ENCODE measurements at places on chromosomes 12 and 14.

DNA sequence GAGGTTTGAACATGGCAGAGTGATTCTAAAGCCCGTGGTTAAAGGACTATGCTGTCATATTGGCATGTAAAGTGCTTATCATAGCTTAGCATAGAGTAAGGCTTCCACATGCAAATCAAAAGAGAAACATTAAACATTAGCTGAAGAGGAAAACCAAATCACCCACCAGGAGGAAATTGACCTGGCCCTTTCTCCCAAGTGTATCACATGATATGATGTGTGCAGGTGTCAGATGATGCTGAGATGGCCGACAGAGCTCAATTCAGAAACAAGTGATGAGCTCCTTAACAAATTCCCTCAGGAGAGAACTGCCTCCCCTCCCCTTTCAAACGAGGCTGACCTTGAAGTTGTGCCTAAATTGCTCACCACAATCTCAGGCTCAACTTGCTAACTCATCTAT lies 217.1 kb upstream of the BTG1 start:
- no peak for DNase-seq

DNA sequence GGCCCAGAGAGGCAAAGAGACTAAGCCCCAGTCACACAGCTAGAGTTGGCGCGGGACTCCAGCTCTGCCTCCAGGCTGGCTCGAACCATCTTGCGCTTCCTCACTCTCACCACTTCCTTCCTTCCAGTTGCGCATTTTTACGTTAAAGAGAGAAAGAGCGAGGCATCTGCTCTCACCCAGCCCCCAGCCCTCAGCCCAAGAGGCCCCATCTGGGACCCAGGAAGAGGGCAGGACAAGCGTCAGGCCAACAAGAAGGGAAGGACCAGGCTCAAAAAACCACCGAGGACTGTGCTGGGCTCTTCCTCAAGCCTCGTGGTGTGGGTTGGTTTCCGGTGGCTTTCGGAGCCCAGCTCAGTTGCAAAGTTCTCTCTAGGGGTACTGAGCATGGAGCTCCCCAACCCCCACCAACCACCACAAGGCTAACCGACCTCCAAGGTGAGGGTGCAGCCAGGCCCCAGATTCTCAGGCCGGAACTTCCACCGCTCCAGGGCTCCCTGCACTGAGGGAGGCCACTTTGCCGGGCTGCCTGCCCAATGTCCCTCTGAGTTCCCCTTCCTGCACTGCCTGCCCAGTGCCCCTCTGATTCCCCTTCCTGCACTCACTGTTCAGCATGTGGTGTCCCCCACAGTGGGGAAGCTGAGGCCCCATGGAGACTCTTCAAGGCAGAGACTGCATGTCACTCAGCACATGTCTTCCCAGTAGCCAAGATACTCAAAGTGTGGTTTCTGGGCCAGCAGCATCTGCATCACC lies 35.9 kb downstream of the TESC start:
- no peak for DNase-seq

DNA sequence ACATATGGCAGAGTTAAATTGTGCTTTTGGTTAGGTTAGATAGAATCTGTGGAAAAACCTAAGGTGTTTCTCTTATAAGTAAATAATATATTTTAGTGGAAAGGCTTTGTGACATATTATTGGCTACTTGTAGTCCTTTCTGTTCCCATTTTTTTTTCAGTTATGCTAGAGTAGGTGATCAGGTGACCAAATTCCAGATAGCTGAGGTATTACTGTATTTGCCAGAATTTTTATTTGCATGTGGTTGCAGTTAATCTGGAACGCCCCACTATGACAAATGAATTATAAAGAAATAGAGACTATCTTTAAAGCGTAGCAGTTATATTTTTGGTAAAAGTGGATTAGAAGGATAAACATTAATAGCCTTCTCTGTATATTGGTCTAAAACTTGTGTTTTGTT lies 52.0 kb downstream of the ARHGAP5 start:
- DNase-seq: no peak

- DNase-seq: no peak
Observed at GRCh38 chr12:122097927-122098756, 19.6 kb downstream of the MLXIP start.

DNA sequence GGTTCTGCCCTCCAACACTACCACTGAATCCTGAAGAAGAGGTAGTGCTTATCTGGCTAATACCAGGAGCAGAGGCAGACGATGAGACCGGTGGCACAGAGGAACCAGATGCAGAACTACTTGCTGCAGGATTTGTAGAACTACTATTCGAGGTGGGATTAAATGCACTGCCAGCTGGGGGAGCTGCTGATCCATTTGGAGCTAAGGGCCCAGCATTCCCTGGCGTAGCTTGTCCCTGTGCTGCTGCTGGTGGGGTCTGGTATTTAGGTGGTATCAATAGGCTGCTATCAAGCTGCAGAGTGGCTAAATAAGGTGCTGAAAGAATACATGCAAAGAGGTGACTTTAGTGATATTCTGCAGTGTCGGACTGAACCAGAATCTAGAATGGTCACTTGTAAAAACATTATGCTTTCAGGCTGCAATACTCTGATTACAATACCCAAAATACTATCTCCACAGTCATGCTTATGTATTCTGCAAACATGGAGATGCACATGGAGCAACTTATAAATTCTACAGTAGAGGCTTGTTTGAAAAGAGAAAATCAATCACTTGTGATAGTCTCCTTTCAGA lies 294.2 kb downstream of the MED13L start:
- no peak for DNase-seq

GRCh38 chr12:12185414-12185813 lies 81.4 kb downstream of the LRP6 start:
- DNase-seq: no peak

- no peak for DNase-seq
Observed at GRCh38 chr12:22121224-22121623, 75.2 kb downstream of the CMAS start.

- no peak for DNase-seq
Observed at GRCh38 chr12:116672842-116673516, 64.9 kb downstream of the SPRING1 start.

GRCh38 chr14:20612403-20612802 lies 21.2 kb upstream of the RNASE12 start:
- DNase-seq: no peak

GRCh38 chr12:76055393-76055792 lies 23.8 kb upstream of the PHLDA1 start:
- no peak for DNase-seq

DNA sequence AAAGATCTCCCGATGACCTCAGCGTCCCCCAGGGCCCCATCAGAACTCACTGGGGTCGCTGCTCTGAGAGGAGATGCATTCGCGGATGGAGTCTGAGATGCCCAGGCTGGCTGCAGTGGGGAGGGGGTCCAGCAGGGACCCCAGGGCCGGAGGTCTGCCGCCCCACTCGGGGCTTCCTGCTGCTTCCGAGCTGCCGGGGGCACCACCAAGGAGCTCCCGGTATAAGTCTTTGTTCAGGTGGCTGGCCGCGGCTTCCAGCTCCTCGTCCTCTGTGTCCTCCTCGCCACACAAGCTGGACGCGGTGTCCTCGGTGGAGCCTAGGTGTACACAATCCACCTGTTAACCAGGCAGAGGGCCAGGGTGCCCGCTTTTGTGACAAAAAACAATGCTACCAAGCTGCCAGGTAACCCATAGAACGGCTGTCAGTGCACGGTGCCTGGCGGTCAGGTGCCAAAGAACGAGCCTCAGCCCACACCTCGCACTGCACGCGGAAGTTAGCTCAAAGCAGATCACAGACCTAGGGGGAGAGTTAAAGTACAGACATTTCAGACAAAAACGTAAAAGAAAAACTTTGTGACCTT lies 26.6 kb upstream of the BTBD6 start:
- DNase-seq: no peak

- no peak for DNase-seq
Observed at GRCh38 chr12:92533280-92533890, 169.4 kb upstream of the PLEKHG7 start.

DNA sequence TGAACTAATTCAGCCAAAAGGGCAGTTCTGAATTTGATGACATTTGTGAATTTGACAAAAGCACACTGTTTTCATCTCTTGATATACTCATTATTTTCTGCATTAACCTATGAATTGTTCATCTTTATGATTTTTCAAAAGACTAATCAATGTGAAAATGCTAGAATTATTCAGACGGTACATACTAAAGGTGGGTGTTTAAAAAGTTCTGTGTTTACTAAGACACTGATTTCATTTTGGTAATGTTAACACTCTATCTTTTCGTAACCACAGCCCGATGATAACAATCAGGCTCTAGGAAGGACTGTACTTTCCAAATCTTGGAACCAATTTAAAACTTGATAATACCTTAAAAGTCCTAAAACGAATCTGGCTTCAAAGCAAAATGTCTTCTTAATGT lies 9.4 kb downstream of the AKAP5 start:
- no peak for DNase-seq

- no peak for DNase-seq
Observed at GRCh38 chr12:59118356-59118755, 198.1 kb upstream of the LRIG3 start.

DNA sequence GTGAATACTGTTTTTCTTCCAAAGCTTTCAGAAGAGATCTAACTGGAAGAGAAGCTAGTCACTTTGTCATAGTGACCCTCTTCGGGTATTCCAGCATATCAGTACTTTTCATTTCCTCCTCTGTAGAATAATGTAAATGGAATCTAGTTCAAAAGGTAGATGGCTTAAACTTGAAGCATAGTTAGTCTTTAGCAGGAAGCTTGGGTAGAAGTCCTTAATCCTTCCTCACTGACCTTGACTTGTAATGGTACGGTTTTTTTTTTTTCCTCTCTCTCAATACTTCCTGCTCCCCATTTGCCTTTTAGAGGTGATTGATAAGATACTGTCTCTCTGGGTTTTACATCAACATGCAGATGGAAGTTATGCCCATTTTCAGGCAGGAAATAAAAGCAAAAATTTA lies 1.7 kb downstream of the FBXO34 start:
- no peak for DNase-seq

- DNase-seq: no peak
Observed at GRCh38 chr14:84312551-84312950, 1217.4 kb upstream of the FLRT2 start.

GRCh38 chr12:91613223-91613779 lies 430.7 kb upstream of the DCN start:
- no peak for DNase-seq

DNA sequence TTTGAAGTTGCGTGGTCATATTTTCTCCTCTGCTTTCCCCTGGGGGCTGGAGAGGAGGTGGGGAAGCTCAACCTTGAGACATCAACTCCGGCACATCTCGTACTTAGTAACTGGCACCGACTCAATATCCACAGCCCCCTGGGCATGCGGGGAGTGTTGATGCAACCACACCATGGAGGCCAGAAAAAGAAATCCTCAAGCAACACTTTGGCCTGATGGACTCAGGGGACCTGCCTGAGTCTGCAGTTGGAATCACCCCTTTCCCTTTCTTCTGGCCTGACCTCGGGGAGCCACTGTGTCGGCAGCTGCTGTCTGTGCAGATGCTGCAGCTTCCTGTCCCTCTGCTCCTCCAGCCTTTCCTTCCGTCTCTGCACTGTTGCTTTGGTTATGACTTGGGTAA lies 11.4 kb upstream of the AACS start:
- no peak for DNase-seq

DNA sequence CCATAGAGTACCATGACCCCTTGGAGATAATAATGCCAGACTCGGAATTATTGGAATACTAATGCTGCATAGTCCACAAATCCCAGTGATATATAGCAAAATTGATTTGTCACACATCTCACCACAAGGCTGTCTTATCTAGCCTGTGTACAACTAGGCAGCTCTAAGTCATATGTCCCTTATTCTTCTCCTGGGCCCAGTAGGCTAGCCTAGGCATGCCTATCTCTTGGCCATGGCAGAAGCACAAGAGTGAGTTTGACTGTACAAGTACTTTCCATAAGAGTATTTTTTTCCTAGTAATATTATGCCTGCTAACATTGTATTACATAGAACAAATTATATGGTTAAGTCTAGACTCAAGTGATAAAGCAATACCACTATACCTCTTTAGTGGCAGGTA lies 1122.1 kb upstream of the SEL1L start:
- no peak for DNase-seq

DNA sequence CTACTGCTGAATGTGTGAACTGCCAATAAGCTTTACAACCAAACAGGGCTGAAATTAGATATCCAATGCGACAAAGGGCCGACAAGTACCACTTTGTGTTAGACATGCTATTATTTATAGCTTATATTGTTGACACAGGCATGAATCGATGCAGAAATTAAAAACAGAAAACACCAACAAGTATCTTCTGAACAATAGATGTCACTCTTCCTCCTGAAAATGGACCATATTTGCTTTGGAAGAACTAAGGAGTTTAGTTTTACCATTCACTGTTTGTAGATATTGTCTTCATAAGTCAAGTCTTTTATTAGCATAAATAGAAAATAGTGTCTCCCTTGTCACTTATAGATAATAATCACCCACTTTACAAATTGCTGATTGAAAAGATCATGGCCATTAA lies 86.5 kb downstream of the LRIG3 start:
- no peak for DNase-seq

GRCh38 chr12:6535960-6536847 lies 1.9 kb downstream of the GAPDH start:
- DNase-seq: no peak

GRCh38 chr14:104144453-104144790 lies 6.0 kb downstream of the KIF26A start:
- no peak for DNase-seq

DNA sequence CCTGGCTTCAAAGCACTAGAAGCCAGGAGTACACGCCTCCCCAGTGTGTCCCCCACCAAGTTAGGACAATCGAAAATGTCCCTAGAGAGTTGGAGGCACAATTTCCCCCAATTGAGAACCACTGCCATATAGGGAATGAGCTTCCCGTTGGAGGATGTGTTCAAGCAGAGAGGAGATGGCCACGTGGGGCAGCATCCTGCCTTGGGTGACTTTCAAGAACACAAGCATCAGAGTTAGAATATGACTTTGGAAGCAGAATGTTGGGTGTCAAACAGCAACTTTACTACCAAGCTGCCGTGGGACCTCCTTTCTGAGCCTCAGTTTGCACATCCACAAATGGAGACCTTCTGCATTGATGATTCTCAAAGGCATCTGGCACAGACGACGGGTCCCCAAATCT lies 56.5 kb downstream of the RFLNA start:
- no peak for DNase-seq

DNA sequence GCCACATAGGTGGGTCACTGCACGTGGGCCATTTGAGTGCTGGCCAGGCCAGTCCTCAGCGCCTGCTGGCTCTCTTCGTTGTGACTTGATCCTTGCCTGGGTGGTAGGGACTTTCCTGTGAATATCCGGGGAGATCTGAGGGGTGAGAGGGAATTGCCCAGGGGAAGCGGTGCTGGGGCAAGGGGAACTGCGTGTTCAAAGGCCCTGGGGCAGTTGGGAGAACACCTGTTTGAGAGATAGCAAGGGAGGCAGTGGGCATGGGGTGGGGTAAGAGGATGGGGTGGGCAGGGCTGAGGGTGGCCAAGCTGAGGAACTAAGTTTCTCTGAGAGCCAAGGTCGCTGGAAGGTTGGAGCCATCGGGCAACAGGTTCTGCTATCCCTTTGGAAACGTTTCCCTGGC lies 25.0 kb downstream of the SETD1B start:
- no peak for DNase-seq
